ENCODE measurements at places on chromosomes 3 and 15. TPM values are rescaled to one million over a fixed set of nuclear protein-coding genes. Genes with fewer than 3 reads are reported as not detected.

Gene ADAMTSL3
- total RNA-seq = 4.2 TPM

DNA sequence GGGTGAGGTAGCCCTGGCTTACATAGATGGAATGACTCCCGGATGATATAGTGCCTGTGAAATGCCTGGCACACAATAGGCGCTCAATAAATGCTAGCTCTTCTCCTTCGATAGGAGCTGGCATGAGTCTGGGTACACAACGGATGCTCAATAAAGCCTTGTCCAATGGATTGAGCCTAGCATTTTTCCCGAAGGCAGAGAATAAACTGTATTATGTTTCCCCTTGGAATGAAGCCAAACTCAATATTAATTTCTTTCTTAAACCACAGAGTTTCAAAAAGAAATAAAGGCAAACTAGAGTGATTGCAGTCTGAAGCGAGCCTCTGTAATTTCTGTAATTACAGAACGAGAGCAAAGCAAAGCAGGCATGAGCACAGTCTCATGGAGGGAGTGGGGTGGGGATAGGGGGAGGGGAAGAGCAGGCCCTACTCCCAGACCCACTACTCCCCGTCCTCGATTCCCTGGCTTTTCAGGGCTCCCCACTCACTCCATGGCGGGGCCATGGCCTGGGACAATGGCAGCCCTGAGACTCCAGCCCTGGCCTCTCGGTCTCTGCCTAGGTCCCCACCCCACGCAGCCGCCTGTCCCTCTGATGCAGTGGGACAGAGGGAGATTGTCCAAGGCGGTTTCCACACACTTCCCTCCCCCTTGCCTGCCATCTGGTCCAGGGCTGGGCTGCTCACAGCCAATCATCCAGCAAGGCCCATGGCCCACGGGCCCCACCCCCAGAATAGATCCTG, 18.0 kb downstream of the SLC6A1 start:
- DNase-seq = no peak

DNA sequence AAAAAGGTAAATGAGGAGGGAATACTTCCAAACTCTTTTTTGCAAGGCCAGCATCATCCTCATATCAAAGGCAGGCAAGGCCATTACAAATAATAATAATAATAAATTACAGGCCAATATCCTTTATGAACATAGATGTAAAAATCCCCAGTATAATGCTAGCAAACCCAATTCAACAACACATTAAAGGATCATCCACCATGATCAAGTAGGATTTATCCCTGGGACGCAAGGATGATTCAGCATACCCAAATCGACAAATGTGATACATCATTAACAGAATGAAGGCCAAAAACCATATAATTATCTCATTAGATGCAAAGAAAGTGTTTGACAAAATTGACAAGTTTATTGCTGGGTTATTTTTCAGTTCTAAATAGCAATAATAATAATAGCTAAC, 53.6 kb downstream of the GHSR start:
- DNase-seq = no peak

- DNase-seq = no peak
Observed at GRCh38 chr3:159649951-159650350, 338.7 kb upstream of the IL12A start.

DNA sequence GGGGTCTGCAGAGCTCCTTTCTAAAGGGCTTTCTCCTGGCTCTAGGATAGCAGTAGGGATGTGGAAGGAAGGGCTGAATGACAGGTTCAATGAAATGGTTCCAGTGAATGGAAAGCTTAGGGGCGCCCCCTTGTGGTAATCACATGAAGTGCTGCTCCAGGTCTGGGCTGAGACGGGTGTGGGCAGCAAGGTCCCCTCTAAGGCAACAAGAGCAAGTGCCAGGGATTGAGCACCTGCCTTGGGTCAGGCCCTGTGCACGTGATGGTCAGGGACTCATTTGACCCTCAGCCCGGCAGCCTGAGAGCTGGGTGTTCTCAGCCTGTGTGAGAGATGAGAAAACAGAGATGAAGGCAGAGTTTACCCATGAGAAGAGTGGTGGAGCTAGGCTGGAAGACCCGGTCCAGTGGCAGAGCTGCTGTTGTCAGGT, 12.1 kb upstream of the CX3CR1 start:
- DNase-seq = no peak

GRCh38 chr3:165642761-165643420, 194.3 kb downstream of the BCHE start:
- DNase-seq = no peak

- DNase-seq = no peak
Observed at GRCh38 chr15:82648257-82649103, 1.3 kb upstream of the CPEB1 start.

All from vagina (tissue), 2 donors.